ENCODE measurements at places on chromosomes 3 and 15.

DNA sequence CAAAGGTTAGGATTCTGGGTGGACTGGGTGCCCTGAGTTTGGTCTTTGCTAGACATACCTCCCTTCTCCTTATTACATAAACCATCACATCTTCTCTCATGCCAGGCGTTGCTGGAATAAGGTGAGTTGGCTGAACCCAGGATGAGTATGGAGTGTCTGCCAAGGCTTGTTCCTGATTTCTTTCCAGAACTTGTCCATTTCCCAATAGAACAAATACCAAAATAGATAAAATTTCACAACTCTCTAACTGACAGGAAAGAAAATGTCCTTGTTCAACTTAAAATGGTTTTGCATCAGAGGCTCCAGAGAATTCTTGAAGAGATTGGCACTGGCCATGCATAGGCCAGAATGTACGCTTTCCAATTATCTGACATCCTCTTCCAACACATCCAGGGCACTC is 291.9 kb downstream of the IGSF11 start:
- no peak for DNase-seq

DNA sequence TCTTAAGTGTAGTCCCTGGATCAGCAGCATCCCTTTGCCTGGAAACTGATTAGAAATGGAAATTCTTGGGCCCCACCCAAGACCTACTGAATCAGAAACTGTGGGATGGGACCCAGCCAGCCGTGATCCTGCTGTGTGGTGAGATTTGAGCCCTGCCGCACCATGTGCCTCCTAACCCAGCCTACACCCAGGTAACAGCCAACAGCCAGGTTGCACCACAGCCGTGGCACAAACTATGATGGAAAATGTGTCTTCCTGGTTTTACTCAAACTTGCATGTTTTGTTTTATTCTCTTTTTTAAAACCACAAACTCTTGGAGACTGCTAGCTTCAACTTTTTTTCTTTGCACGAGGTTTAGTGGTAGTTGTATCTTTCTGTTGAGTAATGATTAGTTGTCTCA is 2.6 kb downstream of the LIMD1 start:
- no peak for DNase-seq

- DNase-seq: no peak
These were observed 159.2 kb downstream of the ZPLD1 start for GRCh38 chr3:102593812-102594602.

DNA sequence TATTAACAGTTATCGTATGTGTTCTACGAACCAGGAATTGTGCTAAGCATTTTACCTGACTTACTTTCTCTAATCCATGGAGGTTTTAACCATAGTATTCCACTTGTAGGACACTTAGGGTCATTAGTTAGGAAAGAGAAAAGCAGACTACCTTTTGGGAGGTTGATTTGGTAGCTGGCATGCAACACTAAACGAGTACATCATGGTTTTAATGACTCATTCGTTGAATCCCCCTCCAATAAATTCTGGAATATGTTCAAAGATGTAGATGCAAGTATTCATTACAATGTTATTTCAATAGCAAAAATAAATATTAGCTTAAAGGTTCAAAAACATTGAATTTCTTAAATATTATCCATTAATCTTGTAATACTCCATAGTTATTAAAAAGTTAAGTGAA is 162.5 kb downstream of the FMN1 start:
- DNase-seq: no peak

DNA sequence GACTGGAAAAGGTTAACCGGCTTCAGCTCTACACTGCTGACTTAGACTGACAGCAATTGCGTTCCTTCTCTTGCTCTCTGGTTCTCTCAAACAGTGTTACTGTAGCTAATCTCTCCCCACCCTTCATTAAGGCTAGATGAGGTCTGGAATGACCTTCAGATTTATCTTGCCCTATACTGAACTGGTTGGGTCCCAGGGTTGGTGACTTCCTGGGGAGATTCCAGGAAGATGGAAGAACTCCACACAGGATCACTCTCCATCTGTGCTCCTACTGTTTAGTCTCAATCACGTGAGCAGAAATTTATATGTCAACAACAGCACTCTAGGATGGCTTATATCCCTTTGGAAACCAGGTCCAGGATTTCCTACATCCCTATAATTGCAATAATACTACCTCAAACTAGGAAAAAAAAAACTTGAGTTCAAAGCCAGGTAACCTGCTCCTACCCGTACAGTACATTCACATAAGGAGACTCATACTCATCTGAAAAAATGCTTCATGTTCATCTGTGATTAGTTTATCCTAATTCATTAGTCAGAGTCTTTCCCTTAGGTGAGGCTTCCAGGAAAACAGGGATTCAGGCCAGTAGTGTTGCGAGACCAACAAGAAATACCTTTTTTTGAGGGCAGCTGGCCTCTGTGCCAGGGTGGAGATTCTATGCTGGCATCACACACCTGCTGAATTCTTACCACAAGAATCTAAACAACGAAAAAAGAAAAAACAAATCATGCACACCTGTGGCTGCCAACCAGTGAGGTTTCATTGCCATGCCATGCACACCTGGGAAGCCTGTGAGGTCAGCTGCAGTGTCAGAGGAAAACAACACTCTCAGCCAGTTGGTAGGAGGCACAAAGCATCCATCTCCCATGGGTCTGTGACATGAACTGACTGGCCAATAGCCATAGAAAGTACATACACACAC is 297.3 kb downstream of the MECOM start:
- no peak for DNase-seq

DNA sequence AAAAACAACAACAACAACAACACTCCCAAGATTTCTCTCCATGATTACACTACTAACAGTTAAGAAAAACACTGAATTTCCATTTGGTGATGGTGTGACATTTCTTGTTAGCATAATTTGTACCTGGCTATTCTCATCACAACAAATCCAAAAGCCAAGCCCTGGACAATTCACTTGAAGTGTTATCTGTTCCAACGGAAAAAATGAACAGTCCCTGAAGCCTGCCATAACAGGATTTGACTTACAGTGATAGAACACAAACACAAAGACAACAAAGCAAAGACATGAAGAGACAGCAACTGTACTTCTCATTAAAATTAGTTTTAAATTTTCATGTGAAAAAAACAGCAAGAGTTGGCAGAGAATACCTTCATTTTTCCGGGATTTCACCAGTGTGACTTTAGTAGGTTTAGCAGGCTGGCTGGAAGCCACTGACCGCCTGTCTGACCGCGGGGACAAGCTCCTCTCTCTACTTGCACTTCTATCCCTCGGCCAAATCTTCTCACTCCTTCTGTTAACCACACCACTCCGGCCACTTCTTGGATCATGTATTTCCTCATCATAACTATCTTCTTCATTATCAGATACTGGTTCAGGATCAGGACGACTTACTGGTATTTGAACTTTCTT is 56.3 kb downstream of the TJP1 start:
- no peak for DNase-seq

- DNase-seq: no peak
These were observed 159.7 kb downstream of the RSL24D1 start for GRCh38 chr15:55037071-55037470.

DNA sequence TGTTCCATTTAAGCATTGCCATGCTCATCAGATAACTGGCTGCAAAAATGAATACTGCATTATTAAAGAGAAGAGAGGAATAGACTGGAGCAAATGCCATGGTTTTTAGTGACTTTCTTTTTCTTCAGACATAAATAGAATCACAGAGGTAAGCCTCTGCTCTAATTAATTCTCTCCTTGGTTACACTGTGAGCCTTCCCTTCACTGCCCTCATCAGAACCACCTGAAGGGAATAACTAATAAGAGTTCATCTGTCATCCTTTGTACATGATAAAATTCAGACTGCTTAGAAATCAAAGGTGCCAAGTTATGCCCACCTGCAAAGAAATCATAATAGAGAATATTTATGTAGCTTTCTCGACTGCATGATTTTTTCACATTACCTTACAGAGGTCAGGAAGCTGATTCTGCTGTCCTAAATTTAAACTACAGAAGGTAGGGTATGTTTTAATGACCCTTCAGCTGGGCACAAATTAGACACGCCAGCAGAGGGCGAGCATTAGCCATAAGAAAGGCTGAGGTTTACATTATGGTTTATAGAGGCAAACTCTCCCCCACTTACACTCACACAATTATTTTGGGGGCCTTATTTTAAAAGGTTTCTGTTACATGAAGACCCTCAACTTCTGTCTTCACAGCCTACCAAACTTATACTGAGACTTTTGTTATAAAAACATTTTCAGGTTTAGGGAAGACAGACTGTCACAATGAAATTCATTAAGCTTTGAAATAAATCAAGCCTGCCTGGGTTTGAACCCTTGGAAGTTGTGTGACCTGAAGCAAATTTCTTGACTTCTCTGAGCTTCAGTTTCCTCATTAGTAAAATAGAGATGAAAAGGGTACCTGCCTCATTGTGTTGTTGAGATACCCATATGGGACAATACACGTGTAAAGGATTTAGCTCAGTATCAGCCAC is 15.3 kb upstream of the UNC13C start:
- DNase-seq: no peak

DNA sequence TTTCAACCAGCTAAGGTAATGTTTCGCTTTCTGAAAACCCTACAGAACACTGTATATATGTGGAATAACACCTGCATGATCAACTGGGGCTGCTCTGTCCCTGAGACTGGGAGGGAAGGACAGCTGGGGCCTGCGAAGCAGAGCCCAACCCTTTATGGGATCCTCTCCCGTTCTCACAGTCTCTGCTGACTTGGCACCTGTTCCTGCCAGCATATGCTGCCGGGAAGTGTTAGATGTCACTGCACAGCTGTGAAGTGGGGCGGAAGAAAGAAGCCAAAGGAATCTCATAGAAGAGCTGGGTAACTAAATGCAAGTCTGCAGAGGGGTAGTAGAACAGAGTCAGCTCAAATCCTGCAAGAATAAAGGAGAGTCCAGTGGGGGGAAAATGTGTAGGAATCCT is 29.6 kb downstream of the LRRC3B start:
- no peak for DNase-seq

DNA sequence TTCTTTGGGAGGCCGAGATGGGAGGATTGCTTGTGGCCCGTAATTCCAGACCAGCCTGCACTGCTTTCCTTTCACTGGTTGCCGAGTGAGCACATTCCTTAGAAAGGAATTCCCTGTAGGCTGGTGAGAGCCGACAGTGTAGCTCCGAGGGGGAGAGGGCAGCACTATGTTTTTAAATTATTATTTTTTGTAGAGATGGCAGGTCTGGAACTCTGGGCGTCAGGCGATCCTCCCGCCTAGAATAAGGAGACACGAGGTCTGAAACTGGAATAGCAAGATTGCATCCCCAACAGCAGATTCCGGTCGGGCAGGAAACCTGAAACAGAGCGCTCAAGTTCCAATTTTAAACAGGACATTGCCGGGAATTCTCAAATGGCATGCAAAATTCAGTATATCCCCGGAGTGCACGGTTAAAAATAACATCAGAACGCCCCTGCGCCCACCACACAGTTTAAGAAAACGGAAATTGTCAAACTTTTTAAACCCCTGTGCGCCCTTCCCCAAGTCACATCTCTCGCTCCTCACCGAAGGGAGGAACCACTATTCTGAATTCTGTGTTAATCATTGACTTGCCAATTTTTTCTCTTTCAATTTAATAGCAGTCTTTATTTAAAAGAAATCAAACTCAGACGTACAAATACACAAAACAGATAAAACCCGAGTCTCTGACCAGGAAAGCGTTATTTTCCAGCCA is 643 bp upstream of the RNU5B-1 start:
- no peak for DNase-seq

- no peak for DNase-seq
These were observed 436.3 kb upstream of the CBLB start for GRCh38 chr3:106305127-106305526.

- DNase-seq: no peak
These were observed 32.3 kb downstream of the EPHB3 start for GRCh38 chr3:184593928-184594303.

GRCh38 chr15:69627548-69628158 is 175.0 kb downstream of the RPLP1 start:
- no peak for DNase-seq

DNA sequence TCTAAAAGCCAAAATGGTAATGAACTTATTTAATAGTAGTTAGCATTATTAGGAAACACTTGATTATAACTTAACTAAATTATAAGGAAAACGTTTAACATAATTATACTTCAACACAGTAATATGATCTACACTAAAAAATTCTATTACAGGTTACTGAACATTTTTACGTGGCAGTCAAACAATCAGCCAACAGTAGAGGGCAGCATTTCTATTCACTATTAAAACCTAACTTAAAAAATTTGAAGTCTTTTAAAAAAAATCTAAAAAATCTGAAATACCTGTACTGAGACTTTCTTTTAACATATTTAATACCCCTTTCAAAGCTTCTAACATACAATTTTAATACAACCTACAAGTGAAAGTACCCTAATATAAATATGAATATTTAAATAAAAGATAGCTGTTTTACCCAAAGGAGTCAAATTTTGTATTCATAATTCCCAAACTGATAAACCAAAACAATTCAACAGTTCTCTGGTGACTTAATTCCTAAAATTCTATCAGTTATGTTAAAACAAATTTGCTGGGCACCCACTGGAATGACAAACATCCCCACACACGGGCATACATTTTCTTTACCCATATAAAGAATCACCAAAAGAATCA is 41.5 kb downstream of the DLG1 start:
- DNase-seq: peak; percentile 12

Measured in GM13976 (cell line).